Dermis blood vessel endothelial cell (primary cell): ENCODE measurements at places on chromosomes 11 and 22. TPM values are rescaled to one million over a fixed set of nuclear protein-coding genes. Genes with fewer than 3 reads are reported as not detected.

Gene TMEM126B
- 55.8 and 69.4 TPM in 2 replicates for total RNA-seq

DNA sequence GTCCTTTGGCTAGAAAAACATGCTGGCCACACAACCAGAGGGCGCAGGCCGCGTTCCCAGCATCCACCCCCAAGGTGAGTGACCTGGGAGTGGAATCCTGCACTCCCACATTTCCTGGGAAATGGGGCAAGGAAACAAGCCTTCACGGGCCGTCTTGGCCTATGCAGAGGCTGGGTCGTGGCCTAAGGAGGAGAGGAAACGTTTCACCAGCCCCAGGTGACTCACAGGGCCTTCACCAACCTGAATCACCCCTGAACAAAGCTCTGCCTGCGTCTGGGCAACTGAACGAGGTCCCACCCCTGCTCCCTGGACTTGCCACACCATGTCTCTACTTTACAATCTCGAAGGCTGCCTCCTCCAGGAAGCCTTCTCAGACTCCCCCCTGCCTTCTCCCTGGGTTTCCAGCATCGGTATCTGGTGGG is 13.2 kb downstream of the MYH9 start:
- peak; percentile 84 for DNase-seq

GRCh38 chr11:75079546-75079945 is 17.1 kb downstream of the OR2AT4 start:
- DNase-seq: no peak

Gene MCM5
- total RNA-seq: 47.5 and 103 TPM in 2 replicates

GRCh38 chr22:20607157-20607907 is 99.9 kb downstream of the MED15 start:
- no peak for DNase-seq
